ENCODE measurements at places on chromosomes 1 and 21. TPM values are rescaled to one million over a fixed set of nuclear protein-coding genes. Genes with fewer than 3 reads are reported as not detected.

The AIM2 gene
- total RNA-seq: 5.3 TPM

The NPR1 gene
- not detected for total RNA-seq

The CRYZL1 gene
- 50.3 TPM for total RNA-seq

The AIRE gene
- not detected for total RNA-seq

The ACTA1 gene
- 1.9 TPM for total RNA-seq

The CNR2 gene
- total RNA-seq: not detected

The IFI16 gene
- total RNA-seq: 0.86 TPM

The RSRP1 gene
- total RNA-seq: 83.4 TPM

The SPRR2B gene
- total RNA-seq: not detected

The PMVK gene
- total RNA-seq: 30.7 TPM

The GNPAT gene
- 53.9 TPM for total RNA-seq

- no peak for DNase-seq
These were observed 362 bp upstream of the ROR1 start for GRCh38 chr1:63773496-63773814.

- DNase-seq: no peak
These were observed 6.0 kb downstream of the COLGALT2 start for GRCh38 chr1:184031409-184032107.

GRCh38 chr1:53049574-53049967, 12.4 kb upstream of the PODN start:
- no peak for DNase-seq

DNA sequence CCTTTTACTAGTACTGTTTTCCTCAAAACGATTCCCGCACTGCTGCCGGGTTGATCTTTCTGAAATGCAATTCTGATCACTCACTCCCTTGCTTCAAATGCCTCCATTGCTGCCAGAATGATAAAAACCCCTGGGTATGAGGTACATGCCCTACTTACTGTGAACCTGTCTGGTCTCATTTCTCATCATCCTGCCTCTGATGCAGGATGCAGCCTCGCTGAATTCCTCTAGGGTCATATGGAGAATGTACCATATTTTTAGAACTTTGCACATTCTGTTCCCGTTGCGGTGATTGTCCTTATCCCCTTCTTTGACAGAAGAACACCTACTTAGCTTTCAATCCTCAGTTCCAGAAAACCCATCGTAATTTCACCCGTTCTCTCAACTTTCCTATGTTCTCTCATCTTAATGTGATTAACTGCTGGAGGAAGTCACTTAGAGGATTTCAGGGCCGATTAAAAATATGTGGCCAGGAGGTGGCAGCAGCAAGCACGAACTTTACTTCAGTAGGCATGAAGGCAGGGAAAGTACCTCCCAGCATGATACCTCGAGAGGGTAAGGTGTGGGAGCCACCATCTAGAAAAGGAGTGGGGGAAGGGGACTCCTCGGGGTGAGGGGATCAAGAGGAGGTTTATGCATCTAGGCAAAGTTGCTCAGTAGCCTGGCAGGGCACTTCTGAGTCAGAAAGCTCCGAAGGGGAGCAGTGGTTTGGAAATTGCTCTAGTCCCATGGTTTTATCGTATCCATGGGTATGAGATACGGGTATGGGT, 361.5 kb upstream of the ZP4 start:
- DNase-seq: peak; percentile 71

GRCh38 chr1:68210829-68211228, 21.5 kb downstream of the WLS start:
- no peak for DNase-seq

- DNase-seq: no peak
These were observed 33.6 kb upstream of the CAMSAP2 start for GRCh38 chr1:200704986-200705500.

DNA sequence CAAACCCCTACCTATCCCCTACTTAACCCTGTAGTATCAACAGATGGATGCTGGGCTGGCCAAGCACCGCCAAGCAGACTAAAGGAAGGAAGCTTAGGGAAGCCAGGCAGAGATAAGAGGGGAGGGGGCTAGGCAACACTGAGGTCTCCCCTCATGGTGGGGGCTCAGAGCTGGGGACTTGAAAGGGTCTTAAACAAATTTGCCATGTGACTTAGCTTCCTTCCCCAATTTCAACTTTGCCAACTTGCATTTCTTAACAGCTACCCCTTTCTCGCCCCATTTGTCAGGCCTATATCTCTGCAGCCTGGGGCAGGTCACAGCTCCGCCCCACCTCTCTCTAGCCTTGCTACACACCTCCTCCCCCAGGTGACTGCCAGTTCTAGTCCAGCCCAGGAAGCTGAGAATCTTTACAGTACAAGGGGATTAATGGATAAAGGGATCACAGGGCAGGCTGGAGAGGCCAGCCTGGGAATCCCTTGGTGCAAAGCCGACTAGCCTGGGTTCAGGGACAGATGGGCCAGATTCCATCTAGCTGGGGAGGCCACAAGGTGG, 3.4 kb downstream of the KIF21B start:
- no peak for DNase-seq

DNA sequence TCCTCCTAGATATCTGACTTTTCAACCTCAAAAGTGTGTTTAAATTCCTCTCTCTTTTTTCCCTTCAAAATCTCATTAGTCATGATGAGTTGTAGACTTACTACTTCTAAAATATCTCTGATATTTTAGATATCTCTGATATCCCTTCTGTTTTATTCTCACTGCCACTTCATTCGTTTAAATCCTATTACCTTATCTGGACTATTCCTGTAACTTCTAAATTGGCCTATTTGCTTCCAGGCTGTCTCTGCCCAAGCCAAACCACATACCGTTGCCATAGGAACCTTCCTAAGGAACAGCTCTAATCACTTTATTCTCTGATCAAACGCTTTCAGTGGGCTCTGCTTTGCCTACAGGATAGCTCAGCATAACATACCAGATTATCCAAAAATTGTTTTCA, 333.1 kb upstream of the CHRM3 start:
- DNase-seq: no peak

- no peak for DNase-seq
These were observed 6.9 kb downstream of the FOXJ3 start for GRCh38 chr1:42328047-42328625.

- no peak for DNase-seq
These were observed 44.0 kb downstream of the LRRC71 start for GRCh38 chr1:156964441-156964840.

GRCh38 chr1:215636258-215636965, 69.3 kb downstream of the KCTD3 start:
- no peak for DNase-seq

GRCh38 chr1:185349556-185349955, 32.5 kb upstream of the IVNS1ABP start:
- no peak for DNase-seq

DNA sequence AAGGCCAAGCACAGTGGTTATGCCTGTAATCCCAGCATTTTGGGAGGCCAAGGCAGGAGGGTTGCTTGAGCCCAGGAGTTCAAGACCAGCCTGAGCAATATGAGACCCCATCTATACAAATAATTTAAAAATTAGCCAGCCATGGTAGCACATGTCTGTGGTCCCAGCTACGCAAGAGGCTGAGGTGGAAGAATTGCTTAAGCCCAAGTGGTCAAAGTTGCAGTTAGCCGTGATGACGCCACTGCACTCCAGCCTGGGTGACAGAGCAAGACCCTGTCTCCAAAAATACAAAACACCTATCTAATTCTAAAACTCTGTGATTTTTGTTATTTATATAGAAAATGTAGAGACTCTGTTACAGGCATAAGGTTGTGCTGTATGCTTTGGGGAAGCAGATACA, 44.2 kb upstream of the ZYG11A start:
- no peak for DNase-seq

DNA sequence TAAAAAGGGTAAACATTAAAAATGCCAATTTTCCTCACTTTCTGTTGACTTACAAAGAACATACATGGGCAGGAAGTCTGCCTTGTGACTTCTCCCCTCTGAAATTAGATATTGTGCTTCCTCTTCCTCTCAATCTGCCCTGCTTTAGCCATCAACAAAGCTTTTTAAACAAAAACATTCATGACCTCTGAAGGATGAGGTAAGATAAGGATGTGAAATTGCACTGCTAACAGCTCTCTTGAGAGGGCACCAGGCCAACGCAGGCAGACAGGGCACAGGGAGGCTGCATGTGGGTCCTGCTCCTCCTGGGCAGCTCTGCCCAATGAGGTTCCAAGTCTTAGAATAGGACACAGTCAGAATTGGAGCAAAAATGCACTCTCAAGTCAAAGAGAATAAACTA, 62.1 kb downstream of the DEGS1 start:
- DNase-seq: no peak

DNA sequence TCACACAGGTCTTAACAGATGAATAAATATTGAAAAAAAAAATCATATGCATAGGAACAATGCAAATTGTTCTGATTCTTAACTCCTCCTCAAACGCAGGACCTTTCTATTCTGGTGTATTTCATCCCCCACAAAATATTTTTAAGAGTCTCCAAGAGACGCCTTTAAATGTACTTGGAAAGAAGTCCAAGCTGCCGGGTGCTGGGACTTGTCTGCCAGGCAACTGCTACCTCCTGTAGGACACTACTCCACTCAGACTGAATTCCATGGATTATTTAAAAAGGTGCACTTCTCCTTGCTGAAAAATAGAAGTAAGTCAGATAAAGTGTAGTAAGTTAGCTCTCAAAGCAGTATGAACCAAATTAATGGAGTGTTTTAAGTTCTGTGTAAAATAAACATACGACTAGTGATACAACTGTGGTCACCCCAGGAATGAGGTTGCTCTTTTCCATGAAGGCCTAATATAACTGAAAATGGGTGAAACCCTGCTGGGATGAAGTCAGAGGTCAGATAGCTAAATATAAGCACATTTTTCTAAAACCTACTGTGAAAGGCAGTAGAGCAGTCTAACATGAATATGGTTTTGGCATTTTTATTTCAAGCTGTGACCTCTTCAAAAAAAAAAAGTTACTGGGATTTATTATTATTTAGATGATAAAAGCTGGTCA, 189.2 kb upstream of the PBX1 start:
- no peak for DNase-seq

DNA sequence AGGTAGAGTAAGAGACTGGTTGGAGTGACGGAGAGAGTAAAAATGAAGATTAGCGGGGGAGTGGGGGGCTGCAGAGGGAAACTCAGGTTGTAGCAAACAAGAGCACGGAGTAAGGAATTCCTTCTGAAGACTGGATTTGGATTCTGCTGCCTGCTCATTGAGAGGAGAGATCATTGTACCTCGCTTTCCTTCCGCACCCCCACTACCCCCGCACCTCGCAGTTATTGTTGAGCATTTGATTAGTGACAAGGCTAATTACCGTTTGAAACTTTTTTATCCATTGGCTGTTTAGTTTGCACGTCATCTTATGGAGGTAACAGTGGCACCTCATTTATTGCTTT, 463 bp downstream of the PRPF3 start:
- DNase-seq: no peak

- peak; percentile 14 for DNase-seq
These were observed 7.3 kb upstream of the TMEM52 start for GRCh38 chr1:1926346-1926811.

DNA sequence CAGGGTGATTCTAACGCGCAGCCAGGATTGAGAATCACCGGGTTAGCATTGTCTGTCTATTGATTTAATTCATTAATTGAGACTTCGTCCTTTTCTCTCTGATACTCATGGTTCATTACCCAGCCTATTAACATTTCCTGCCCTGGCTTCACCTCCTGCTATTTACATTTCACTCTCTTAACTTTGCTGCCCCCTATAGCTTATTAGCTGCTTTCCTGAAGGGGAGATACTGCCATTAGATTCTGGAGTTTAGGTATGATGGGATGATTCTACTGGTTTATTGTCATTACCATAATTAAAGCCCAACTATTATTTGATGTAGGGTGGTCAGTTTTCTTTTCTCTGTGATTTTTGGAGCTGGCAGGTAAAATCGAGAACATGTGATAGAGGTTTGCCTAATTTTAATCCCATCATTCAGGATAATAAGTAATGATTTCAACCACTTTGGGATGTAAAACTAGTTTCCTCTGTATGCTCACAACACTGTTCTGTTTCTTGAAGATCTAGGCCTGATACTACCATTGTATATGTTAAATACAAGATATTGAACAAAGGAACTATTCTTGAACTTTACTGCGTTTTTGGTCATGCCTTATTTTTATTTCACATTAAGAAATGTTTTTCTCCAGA, 6.4 kb downstream of the PPP2R5A start:
- DNase-seq: no peak
